HFF-Myc (cell line): ENCODE measurements at places on chromosomes 5 and 9.
A peak's percentile ranks its signal among the peaks of the same experiment; 100 is the strongest.

DNA sequence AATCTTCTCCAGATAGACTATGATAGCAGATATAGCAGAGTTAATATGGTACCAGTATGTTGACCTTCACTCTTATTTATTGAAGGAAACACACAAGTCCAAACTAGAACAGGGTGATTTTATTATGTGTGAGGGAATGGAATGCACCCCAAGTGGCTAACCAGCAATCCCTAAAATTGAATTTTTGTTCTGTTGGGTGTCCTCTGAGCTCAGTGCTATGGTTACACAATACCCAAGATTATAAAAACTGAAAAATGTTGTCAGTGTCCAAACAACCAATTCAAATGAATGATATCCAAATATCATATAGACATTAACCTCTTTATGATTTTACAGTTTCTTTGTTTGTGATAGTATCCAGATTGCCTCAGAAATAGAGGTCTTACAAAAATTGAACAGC, 60.9 kb downstream of the NNT start:
- DNase-seq, result no peak

- DNase-seq, result no peak
Observed at GRCh38 chr5:175394601-175395000, 49.4 kb downstream of the DRD1 start.

GRCh38 chr5:86964889-86965288, 302.8 kb upstream of the RASA1 start:
- no peak for DNase-seq

- no peak for DNase-seq
Observed at GRCh38 chr9:7729371-7730163, 70.0 kb downstream of the DMAC1 start.

- no peak for DNase-seq
Observed at GRCh38 chr9:124654431-124654830, 116.7 kb downstream of the NR6A1 start.

DNA sequence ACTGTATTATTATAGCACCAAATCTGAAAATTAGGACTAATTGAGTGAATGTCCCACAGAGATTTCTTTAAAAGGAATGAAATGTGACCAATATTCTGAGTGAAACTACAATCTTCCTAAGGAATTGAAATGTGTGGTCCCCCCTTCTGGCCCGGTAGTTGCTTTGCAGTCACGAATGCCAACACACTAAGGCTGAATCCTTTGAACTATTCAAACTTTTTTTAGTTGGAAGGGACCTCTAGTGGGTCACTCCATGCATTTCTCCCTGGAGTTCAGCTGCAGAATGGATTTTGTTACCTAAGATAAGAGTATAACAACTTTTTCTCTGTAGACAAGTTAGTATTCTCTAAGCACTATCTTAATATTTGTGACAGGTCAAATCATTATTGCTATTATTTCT, 2.8 kb downstream of the CDH6 start:
- DNase-seq, result peak; percentile 4

- no peak for DNase-seq
Observed at GRCh38 chr5:179311091-179311470, 34.2 kb downstream of the ADAMTS2 start.

- DNase-seq, result no peak
Observed at GRCh38 chr5:134029156-134029555, 24.4 kb upstream of the VDAC1 start.

GRCh38 chr5:126801992-126802294, 25.0 kb downstream of the LMNB1 start:
- DNase-seq, result peak; percentile 22

DNA sequence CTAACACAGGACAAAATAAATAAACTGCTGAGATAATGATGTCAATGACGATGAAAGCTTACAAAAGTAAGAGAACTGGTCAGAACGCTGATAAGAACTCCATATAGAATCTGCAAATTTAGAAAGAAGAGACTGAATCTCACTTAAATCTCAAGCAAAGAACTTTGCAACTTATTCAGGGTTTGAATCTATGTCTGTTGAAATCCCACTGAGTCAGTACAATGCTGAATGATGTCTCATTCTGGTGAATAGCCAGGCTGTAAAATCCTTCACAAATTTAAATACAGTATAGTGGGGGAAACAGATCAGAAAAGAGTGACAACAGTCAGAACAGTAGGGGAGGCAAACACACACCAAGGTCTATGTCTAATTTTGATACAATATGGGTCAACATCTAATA, 38.9 kb upstream of the NR3C1 start:
- no peak for DNase-seq

- DNase-seq, result no peak
Observed at GRCh38 chr9:78918976-78919375, 622.1 kb downstream of the PSAT1 start.

DNA sequence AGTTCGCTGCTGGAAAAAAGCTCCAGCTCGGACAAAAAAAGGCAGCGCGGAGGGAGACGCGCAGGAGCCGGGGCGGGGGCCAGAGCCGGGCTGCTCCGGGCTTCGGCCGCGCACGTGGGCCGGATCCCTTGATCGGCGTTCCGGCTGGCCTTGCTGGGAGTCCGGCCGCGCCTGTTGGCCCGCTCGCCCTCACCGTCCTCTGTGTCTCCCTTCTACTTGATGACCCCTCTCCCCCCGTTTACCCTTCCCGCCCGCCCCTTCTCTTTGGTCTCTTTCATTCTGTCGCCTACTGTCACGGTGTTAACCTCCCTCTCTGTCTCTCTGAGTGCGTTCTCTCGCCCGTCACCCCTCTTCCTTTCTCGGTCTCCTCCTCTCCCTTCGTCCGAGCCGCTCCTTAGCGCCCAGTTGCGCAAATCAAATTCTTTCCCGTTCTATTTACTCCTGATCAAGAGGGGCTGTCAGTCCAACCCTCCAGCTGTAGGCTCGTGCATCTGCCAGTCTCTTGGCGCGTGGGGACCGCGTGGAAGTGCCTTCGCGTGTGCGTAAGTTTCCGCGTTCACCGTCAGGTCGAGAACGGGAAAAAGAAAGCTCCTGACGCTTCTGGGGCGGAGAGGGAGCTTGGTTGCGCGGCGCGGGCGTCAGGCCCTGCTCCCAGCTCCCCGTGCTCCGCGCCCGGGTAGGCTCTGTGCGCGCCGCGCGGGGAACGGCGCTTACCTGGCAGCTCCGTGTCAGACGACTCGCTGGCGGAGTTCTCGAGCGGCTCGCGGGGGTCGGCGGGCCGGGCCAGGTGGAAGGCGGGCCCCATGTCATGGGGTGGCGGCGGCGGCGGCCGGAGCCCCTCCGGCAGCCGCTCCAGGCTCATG, 798 bp downstream of the PITX1 start:
- no peak for DNase-seq

DNA sequence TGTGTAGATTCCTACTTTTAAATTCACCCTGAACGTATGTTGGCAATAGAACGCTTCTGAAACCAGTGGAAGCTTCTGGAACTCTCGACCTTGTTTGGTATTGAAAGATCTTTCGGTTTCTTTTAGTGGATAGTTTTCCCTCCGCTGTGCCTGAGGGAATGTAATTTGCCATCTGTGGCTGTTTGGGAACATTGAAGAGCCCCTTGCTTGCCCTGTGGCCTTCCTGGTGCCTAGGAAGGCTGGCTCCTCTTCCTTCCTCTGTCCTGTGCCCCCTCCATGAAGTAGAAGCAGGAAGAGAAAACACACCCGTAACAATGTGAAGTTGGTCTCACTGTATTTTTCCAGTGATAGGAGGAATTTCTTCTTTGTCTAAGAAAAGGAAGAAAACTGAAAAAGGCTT, 274.3 kb downstream of the AOPEP start:
- no peak for DNase-seq

- no peak for DNase-seq
Observed at GRCh38 chr5:142690667-142691066, 4.8 kb upstream of the FGF1 start.

DNA sequence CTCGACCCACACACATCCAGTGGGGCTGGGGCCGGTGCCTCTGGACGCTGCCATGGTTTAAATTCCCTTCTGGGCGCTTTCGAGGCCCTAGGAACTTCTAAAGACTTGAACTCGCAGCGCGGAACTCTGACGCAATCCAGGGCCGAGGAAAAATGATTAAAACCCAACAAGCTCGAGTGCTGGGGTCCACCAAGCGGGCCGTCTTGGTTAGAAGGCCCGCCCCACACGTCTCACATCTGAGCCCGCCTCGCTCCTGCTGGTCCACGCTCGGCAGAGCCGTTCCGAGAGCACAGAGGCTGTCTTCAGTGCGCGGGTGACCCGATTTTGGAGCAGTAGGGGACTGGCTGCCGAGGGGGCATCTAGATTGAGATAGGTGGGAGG, 1.5 kb downstream of the CRHBP start:
- DNase-seq, result no peak

DNA sequence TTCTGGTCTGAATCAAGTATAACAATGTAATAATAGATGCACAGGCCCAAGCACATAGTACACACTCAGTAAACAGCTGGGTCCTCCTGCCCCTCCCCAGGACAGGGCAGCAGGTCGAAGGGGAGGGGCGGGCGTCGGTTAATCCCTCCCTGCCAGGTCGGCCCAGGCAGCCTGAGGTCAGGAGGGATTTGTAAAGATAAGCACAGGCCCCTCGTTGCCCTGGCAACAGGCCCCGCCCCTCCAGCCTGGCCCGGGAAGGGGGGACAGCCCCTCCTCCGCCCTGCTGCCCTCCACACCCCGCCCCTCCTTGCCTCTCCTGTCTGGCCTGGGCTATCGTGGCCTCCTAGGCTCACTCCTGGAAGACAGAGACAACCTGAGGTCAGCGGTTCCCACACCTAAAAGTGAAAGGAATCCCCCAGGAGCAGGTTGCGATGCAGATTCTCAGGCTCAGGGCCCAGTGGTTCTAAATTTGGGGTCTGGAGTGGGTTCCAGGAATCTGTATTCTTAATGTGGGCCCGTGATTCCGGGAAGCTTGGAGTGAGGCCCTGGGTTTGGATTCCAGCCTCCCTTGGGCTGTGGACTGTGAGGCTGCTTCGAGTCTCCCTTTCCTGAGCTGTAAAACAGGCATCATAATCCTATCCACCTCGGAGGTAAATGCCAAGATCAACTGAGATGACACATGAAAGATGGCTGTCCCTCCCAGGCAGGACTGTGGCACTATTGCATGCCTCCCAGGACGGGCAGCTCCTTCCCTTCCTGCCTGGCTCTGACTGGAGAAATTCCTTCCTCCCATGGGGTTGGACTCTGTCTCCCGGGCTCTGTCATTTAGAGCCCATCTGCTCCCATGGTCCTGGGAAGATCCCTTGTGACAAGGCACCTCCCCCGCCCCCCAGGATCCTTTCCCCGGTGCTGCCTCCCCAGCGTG, 4.4 kb downstream of the CRB2 start:
- DNase-seq, result no peak

DNA sequence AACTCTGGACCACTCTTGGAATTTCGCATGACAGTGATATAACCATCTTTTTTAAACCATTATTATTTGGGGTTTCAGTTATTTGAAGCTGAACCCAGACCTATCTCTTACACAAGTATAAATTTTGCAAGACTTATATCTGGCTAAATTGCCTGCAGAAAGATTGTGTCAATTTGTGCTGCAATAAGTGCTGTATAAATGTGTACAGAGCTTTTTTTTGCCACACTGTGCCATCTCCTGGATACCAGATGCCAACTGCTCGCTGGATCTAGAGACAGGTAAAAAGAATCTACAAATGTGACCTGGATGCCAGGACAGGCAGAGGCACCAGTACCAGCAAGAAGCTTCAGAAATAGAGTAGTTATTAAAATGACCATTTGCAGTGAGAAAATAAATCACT, 25.9 kb upstream of the TTC39B start:
- no peak for DNase-seq

DNA sequence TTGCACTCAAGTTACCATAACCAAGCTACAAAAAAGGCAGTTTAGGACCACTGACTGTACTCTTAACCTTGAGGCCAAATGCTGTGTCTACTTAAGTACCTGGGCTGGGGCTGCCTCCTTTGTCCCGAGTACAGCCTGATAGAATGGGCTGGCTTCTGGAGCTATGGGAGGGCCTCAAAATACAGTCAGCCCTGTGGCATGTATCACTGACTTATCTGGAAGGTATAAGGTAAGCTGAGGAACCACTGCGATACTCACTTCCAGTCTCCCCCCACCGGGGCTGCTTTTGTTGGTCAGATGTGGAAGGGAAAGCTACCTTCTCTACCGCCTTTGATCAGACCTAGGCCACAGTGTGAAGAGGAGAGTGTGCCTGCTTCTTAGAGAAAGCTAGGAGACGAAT, 404.8 kb downstream of the ARHGEF28 start:
- DNase-seq, result no peak

- no peak for DNase-seq
Observed at GRCh38 chr9:36691671-36692070, 119.0 kb downstream of the MELK start.

DNA sequence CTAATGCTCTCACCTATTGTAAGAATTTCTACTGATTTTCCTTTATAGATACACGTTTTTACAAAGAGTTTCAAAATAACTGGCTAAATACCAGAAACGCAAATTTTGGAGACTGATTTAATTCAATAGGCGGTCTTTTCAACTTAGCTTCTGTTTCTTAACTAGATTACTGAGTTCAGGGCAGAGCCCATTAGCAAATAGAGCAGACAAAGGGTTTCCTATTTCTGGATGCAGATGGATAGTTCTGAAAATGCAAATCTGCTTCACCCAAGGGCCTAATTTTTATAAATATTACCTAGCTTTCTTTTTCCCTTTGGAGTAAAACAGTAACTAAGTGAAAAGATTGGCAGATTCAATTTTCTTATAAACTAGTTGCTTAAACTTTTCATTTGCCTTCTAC, 13.6 kb upstream of the KIAA1958 start:
- no peak for DNase-seq

DNA sequence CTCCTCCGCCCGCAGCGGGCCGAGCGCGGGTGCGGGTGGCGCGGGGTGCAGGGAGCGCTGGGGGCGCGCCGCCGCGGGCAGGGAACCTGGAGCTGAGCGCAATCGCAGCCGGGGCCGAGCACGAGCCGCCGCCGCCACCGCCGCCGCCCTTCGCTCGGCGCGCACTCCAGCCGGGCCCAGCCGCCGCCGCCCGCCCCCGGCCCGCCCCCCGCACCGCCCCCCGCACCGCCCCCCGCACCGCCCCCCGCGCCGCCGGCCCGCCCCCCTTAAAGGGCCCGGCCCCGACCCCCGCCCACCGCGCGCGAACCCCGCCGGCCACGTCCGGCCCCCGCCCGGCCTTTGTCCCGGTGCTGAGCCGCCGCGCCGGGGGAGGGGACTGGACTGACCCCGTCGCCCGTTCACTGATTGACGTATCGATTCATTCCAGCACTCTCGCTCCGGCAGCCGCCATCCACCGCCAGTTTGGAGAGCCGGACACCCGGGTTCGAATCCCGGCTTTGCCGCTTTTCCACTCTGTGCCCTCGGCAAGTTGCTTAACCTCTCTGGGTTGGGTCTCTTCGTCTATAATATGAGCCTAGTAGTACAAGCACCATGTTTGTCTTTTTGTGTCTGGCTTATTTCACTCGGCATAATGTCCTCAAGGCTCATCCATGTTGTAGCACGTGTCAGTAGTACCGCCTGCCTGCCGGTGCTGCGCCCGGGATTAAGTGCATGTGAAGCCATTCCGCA, at the start of gene SH3PXD2B:
Gene SH3PXD2B, minus strand, starts transcription at position 168 of the 729 bp plus-strand sequence. CDS start 173 bp downstream, outside the sequence.
- DNase-seq, result no peak
